ENCODE measurements at places on chromosomes 5 and 9.

- DNase-seq, result no peak
Observed at GRCh38 chr5:141649056-141649688, 2.0 kb downstream of the FCHSD1 start.

GRCh38 chr9:136564379-136564988 lies 18.6 kb upstream of the NOTCH1 start:
- DNase-seq, result no peak

GRCh38 chr9:137278061-137278701 lies 655 bp downstream of the TOR4A start:
- no peak for DNase-seq

DNA sequence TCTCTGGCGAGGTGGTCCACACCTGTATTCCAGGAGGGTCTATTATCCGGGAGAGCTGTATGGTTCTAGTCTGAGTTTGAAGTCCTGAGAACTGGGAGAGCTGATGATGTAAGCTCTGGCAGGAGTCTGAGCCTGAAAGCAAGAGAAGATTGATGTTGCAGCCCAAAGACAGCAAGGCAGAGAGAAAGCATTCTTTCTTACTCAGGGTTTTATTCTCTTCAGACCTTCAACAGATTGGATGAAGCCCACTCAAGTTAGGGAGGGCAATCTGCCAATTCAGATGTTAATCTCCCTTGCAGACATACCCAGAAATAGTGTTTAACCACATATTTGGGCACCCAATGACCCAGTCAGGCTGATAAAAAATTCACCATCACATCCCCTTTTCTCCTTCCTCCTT lies 159.1 kb downstream of the CCDC171 start:
- no peak for DNase-seq

GRCh38 chr5:68522863-68523262 lies 307.3 kb downstream of the PIK3R1 start:
- no peak for DNase-seq

- DNase-seq, result peak; percentile 66
Observed at GRCh38 chr9:129726322-129727160, 26.3 kb downstream of the PTGES start.

- DNase-seq, result no peak
Observed at GRCh38 chr5:179302499-179303185, 42.6 kb downstream of the ADAMTS2 start.

GRCh38 chr5:132302413-132302812 lies 8.2 kb downstream of the SLC22A4 start:
- no peak for DNase-seq

DNA sequence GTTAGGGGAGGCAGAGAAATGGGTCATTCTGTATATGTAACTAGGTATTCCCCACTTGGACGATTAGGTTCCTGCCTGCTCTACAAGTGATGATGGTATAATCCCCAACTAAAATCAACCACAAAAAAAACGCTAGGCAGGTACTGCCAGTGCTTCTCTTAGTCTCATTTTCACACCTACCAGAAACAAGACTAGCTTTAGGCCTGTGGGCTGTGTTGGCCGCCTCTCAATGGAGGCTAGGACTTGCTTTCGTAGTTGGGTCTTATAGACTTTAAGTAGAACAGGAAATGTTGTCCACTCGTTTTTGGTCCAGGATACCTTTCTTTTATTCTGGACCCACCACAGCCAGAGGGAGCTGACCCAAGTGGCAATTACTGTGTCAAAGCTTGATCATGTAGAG lies 111.8 kb downstream of the UNC13B start:
- DNase-seq, result peak; percentile 55

DNA sequence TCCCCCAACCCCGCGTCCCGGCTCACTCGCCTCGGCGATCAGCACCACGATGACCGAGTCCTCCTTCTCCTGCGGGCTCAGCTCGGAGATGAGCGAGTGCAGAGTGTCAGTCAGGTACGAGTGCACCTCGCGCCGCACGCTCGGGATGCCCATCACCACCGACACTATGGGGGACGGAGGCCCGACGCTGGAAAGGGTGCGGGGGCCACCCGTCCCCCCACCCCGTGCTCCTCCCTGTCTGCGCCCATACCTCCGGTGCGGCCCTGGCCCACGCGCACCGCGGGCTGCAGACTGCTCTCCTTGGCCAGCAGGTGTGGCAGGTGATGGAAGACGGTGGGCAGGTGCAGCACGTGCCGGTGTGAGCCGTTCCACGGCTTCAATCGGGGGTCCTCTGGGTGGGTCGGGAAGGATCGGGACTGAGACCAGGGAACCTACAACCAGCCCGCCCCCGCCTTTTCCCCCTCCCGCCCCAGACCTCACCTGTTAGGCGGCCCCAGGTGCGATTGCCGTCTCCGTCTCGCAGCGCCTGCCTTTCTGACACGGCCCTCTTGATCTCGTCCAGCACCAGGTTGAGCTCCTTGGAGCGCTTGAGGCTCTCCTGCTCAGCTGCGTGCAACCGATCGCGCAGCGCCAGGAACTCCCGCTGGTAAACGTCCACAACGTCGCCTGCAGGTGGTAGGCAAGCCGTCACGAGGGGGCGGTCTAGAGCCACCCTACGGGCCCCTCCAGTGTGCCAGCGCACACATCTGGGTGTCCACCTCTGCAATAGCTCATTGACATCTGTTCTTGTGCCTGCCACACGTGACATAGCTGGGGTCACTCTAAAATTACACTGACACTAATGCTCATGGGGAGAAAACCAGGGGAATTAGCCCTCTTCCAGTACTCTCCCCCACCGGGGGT lies 5.1 kb downstream of the MGAT4B start:
- DNase-seq, result peak; percentile 80

- DNase-seq, result no peak
Observed at GRCh38 chr9:92185096-92185495, 69.9 kb upstream of the SPTLC1 start.

DNA sequence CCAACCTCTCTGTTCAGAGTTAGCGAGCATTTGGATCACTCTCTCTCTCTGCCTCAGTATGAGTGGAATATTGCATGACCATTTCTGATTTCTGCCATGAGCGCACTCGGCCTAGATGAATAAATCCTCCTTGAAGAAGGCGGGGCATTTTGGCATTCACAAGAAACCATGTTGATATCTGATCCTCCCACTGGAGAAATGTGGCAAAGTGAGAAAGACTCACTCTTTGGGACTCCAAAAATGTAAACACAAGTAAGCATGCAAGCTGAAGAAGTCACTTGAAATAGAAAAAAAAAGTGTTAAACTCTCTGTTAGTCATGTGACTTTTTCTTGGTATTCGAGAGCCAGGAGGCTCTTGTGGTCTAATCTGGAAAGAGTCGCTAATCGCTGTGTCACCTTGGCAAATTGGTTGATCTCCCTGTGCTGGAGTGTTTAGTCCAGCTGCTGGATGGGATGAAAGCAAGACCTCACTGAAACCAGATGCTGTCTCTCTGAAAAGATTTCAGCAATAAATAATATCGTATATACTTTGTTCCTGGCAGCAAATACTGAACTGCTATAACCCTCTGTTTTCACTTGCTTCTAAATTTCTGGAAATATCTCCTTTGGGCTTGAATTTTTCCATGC lies 95.5 kb downstream of the GHR start:
- no peak for DNase-seq

DNA sequence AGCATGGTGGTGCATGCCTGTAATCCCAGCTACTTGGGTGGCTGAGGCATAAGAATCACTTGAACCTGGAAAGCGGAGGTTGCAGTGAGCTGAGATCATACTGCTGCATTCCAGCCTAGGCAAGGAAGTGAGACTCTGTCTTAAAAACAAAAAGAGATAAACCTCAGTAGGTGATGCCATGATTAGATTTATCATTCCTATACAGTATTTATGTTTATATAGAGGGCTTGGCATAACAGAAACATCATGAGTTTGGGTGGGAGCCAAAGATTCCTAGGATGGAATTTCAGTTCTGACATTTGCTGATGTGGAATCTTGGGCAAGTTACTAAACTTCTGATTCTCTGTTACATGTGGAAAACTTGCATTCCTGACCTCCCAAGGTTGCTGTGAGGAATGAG lies 22.3 kb downstream of the RFK start:
- DNase-seq, result no peak

- no peak for DNase-seq
Observed at GRCh38 chr9:7811677-7812076, 12.1 kb upstream of the DMAC1 start.

DNA sequence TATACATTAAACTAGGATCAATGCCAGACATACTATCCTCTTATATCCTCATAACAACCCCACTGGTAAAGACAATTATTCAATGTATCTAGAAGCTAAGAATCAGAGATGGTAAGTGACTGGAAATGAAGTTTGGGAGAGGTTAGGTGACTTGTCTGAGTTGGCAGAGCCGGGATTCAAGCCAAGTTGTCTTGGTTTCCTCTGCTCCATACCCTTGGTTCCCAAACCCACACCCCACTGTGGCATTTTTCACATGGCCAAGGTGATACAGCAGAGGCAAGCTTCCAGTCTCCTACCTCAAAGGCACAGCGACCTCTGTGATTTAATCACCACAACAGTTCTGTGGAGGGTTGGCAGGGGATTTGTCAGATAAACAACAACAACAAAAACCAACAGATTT lies 34.7 kb upstream of the ADRB2 start:
- no peak for DNase-seq

- DNase-seq, result no peak
Observed at GRCh38 chr5:14879393-14879792, 7.8 kb upstream of the ANKH start.

GRCh38 chr5:111813537-111813936 lies 56.5 kb upstream of the NREP start:
- no peak for DNase-seq

- no peak for DNase-seq
Observed at GRCh38 chr5:172410662-172411483, 43.5 kb downstream of the SH3PXD2B start.

GRCh38 chr5:31731710-31732301 lies 92.9 kb downstream of the PDZD2 start:
- no peak for DNase-seq

DNA sequence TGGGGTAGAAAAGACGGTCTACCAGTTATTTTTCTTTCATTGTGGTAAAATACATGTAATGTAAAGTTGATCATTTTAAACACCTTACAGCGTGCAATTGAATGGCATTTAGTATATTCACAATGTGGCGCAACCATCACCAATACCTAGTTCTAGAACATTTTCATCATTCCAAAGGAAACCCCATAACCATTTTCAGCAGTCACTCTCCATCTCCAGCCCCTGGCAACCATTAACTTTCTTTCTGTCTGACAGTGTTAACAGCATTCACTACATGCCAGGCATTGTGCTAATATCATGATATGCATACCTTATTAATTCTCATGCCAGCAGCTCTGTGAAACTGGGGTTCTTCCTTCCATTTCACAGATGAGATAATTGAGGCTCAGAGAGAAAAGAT lies 32.0 kb downstream of the PTGS1 start:
- no peak for DNase-seq

DNA sequence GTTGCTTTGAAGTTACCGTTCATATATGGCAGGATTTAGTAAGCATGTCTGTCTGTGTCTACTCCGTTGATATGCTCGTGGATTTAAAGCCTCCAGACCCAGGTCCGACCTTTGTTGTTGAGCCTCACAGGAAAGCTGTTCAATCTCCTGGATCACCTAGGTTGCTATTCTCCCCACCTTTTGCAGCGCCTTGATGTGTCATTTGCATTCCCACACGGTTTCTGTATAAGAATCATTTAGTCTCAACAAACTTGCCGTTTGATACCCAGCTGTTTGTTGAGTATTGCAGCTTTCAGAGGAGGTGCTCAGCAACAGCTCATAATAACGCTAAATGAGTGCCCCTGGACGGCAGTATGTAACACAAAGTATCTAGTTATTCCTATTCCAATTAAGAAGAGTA lies 1.2 kb upstream of the ADGRV1 start:
- DNase-seq, result no peak

DNA sequence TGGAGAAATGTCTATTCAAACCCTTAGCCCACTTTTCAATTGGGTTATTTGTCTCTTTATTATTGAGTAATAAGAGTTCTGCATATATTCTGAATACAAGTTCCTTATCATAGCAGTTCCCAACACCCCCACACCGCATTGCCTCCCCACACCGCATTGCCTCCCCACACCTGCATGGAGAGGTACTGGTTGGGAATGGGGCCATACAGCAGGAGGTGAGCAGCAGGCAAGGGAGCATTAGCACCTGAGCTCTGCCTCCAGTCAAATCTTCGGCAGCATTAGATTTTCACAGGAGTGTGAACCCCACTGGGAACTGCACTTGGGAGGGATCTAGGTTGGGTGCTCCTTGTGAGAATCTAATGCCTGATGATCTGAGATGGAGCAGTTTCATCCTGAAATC lies 10.6 kb upstream of the SAP30L start:
- DNase-seq, result no peak

DNA sequence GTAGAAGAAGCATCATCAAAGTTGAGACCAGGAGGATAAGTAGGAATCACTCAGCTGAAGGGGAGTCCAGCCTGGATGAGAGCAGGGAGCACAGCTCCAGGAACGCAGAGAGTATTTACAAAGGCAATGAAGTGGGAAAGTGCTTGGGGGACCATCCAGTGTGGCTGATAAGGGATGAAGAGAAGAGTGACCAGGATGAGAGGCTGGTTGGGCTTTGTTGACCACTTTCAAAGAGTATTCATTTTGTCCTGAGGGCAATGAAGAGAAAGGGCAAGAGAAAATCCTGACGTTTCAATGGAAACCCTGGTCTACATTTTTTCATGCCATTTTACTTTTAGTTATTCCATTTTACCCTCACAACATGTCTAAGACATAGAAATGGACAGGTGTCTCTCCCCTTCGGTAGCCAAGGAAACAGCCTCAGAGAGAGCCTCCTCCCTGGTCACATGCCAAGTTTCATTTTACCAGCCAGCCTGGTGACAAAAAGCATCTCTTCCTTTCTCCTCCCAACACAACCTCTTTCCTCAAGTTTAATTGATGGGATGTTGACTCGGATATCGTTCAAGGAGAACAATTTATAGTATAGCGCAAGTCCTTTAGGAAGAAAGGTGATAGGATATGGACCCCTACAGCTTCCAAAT lies 492.7 kb upstream of the CLINT1 start:
- DNase-seq, result no peak

GRCh38 chr9:131661568-131662288 lies 78.1 kb downstream of the RAPGEF1 start:
- peak; percentile 50 for DNase-seq

GRCh38 chr5:160188141-160189015 lies 40.9 kb upstream of the FABP6 start:
- no peak for DNase-seq

DNA sequence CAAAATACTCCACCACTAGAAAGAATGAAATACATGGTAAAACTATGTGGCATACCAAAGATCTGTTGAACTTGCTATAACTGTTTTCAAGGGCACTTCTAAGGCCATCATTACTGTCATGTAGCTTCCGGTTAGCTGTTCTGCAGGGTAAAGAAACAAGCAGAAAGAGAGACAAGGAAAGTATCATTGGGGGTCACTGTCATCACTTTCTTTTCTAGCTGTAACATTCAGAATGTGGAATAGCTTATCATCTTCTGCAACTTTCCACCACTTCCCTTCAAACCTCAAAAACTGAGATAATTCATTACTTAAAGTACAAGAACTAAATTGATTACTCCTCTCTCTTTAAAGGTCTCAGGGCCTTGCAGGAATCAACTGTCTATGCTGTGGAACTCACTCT lies 57.6 kb downstream of the RASEF start:
- DNase-seq, result no peak
